ENCODE measurements at places on chromosomes 1 and 21. TPM values are rescaled to one million over a fixed set of nuclear protein-coding genes. Genes with fewer than 3 reads are reported as not detected.

Gene HOOK1
- total RNA-seq = 35.1 TPM

- H3K4me3 ChIP-seq = no peak overlapping the region
- H3K4me1 ChIP-seq = peaks cover 70% of the 10 kb centered on the region
- no peaks in the 10 kb centered on the region for H3K27me3 ChIP-seq
- no peak for DNase-seq
- no peaks in the 10 kb centered on the region for H3K36me3 ChIP-seq
Measured at GRCh38 chr21:38758501-38759214, 47.1 kb upstream of the ETS2 start.

GRCh38 chr1:171221665-171222591 is 26.4 kb upstream of the FMO1 start:
- no peak overlapping the region for H3K4me3 ChIP-seq
- no peak for DNase-seq
- H3K36me3 ChIP-seq = no peaks in the 10 kb centered on the region
- H3K27me3 ChIP-seq = no peaks in the 10 kb centered on the region
- H3K4me1 ChIP-seq = peaks cover 33% of the 10 kb centered on the region

GRCh38 chr1:2914702-2915101 is 106.6 kb upstream of the ACTRT2 start:
- no peak overlapping the region for H3K27ac ChIP-seq

- no peak overlapping the region for H3K4me3 ChIP-seq
- no peaks in the 10 kb centered on the region for H3K4me1 ChIP-seq
- H3K27me3 ChIP-seq = no peaks in the 10 kb centered on the region
- H3K36me3 ChIP-seq = no peaks in the 10 kb centered on the region
Measured at GRCh38 chr1:66778266-66778665, 22.8 kb downstream of the INSL5 start.

All from esophagus squamous epithelium (tissue), 5 donors.